Amniotic epithelial cell (primary cell): ENCODE measurements at places on chromosomes 3 and 15.

DNA sequence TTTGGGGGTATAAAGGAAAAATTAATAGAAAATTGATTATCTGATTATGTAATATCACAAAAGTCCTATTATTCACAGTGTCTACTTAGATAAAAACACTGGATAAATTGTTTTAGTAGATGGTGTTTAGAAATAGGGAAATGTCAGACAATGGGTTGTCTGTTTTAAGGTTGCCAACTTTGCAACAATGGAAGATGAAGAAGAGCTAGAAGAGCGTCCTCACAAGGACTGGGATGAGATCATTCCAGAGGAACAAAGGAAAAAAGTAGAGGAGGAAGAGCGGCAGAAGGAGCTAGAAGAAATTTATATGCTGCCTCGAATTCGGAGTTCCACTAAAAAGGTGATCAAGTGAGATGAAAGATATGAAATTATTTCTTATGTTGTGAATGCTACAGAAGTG is 84.0 kb downstream of the CHD2 start:
- no peak for DNase-seq

- no peak for DNase-seq
Measured at GRCh38 chr3:37319784-37320183, 145.4 kb upstream of the LRRFIP2 start.

DNA sequence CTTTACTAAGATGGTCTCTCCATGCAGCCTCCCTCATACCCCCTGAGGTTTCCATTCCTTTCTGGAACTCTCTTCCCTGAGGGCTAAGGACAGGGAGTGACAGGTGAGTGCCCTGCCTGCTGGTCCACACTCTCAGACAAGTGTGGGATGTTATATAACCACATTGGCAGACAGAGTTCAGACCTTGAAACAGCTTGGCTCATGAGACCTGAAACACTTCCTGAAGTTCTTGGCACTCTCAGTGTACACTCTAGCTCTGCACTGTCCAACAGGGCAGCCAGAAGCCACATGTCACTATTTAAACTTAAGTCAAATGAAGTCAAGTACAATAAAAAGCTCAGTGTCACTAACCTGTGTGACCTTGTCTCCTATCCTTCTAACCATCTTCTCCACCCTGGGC is 188.5 kb downstream of the ZNF621 start:
- DNase-seq = no peak

GRCh38 chr15:100642213-100642949 is 40.0 kb downstream of the ASB7 start:
- peak; percentile 34 for DNase-seq

DNA sequence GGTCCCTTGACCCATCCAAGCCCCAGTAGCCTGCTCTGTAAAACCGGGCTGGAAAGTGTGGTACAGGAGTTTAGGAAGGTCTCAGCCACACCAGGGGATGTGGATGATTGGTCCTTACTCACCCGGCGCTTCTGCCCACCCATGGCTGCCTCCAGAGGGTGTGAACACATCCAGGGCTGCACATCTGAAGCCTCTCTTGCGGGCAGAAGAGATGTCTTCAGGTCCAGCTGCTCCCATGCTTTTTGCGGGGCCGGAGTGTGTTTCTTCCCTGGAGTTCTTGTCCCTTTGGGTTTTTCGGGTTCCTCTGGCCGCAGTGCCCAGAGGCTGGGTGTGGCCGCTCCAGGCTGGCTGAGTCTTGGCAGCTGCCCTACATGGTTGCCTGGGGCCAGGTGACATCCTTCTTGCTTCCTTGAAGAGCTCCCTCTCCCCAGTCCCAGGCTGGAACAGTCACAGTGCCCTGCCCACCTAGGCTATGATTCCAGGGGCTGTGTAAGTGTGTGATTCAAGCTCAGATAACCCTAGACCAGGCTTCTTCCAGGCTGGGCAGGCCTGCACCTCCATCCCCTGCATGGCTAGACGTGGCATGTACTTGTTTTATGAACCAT is 33.9 kb downstream of the HDAC11 start:
- DNase-seq = no peak

DNA sequence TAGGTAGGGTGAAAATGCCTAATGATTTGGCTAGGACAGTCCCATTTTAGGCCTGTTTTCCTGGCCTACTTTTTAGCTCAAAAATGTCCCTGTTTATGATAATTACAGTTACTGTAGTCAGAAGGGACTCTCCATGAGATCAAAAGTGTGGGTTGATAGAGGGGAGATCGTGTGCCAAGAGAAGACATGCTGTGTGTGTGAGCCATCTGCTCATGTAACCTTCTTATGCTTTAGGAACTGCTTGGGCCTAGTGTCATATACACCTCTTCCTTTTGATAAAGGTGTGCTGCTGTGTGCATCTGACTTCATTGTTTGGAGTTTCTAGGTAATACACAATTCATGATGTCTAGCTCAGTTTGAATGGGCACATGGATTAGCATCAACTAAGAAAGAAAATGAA is 786.5 kb downstream of the PDCD6IP start:
- no peak for DNase-seq
